ENCODE measurements at places on chromosomes 11 and 22. TPM values are rescaled to one million over a fixed set of nuclear protein-coding genes. Genes with fewer than 3 reads are reported as not detected.

The STARD10 gene
- total RNA-seq = 15.1 TPM

The TMPRSS4 gene
- not detected for total RNA-seq

The MUC2 gene
- not detected for total RNA-seq

- no peak for DNase-seq
Measured at GRCh38 chr11:125061281-125061680, 1.8 kb upstream of the SLC37A2 start.

DNA sequence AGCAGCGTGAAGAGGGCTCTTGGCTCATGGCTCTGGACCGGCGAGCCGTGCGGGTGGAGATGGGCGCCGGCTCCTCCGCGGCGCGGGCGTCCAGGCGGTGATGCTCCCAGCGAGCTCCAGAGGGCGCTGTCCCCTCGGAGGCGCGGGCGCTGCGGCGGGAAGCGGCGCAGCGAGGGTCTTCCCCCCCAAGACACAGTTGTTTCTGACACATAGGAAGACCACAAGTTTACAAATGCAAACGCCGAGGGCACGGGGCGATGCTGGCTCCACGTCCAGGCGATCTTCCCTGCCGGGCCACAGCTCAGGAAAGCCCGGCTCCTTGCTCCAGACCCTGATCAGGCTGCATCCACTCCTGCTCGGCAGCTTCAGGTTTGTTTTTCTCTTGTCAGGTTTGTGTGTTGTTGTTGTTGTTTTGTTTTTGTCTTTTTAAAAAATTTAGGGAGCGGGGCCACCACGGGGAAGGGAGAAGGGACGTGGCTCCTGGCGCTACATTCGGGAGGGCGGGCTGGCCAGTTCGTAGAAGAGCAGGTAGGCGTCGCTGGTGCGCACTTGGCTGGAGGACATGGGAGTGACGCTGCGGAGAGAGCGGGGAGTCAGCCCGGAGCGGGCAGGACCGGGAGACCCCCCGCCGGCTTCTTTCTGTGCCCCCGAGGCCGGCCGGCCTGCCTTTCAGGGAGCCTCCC is 10.0 kb upstream of the MFRP start:
- no peak for DNase-seq

GRCh38 chr11:27487706-27488105 is 15.1 kb upstream of the LGR4 start:
- DNase-seq = no peak

DNA sequence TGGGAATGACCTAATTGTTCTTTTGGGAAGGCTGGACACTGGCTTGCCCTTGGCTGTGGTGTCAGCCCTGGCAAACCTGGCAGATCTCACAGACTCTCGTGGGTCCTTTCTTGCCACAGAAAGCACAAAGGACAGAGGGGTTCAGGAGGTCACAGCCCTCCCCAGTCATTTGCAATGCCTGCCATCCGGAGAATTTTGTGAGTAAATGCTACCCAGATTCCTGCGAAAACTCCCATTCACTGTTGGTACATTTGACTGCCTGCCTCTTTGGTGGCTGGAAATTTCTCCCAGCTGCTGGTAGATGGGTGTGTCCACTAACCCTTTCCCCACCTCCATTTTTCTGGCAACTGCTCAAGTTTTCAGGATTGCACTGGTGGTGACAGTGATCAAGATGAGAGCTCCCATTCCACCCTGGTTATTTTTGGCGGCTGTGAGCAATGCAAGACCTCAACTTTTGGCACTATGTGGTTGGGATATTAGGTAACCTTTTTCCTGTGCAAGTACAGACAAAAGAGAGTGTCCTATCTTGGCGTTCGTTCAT is 155.7 kb downstream of the NAV2 start:
- peak; percentile 80 for DNase-seq
